ENCODE measurements at places on chromosomes 7 and 10. TPM values are rescaled to one million over a fixed set of nuclear protein-coding genes. Genes with fewer than 3 reads are reported as not detected.

Gene COL17A1
- 1.5 TPM for total RNA-seq

Gene OGDHL
- not detected for total RNA-seq

Gene AGAP3
- 115 TPM for total RNA-seq

Gene SYT15B
- total RNA-seq = 15.9 TPM

Gene BEND7
- total RNA-seq = 28.0 TPM

- no peak for DNase-seq
These were observed at the start of gene ASAH2 for GRCh38 chr10:50251394-50251793. Gene ASAH2, minus strand, starts transcription at chr10:50251516. Its CDS starts 2,906 bp downstream, at chr10:50248610.

- DNase-seq = no peak
These were observed 26.8 kb upstream of the INSIG1 start for GRCh38 chr7:155270861-155271260.

- DNase-seq = peak; percentile 57
These were observed 41.1 kb downstream of the ZC3HC1 start for GRCh38 chr7:130009848-130010688.

GRCh38 chr7:25385506-25386136, 157.3 kb upstream of the NPVF start:
- no peak for DNase-seq

DNA sequence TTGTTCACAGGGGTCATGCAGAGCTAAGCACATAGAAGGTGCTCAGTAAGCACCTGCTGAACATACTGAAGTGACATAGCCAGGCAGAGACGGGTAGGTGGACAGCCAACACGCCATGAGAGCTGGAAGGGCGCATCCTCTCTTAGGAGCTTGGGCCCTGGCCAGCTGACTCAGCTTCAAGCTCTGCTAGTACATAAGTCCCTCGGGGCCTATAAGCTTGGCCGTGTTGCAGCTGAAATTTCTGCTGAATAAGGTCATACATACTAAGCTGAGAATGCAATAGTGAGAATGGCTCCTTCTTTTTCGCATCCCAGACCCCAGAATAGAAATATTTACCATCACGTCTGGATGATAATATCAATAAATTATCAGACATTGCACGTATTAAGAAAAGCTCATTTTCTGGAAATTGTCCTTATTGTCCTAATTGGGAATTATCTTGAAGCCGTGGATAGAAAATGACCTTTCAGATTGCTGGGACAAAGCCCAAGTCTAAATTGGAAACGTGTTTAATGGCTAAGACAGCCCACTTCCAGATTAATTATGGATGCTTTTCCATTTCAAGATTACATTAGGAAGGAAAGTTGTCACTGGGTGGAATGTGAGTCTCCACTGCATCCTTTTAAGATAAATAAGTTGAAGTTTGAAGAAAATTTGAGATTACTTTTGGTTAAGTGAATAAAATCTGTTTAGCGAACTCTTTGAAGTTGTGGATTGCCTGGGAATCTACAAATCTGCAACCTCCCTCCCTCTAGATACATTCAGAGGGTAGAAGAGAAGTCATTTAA, 287.1 kb upstream of the C7orf33 start:
- peak; percentile 79 for DNase-seq

DNA sequence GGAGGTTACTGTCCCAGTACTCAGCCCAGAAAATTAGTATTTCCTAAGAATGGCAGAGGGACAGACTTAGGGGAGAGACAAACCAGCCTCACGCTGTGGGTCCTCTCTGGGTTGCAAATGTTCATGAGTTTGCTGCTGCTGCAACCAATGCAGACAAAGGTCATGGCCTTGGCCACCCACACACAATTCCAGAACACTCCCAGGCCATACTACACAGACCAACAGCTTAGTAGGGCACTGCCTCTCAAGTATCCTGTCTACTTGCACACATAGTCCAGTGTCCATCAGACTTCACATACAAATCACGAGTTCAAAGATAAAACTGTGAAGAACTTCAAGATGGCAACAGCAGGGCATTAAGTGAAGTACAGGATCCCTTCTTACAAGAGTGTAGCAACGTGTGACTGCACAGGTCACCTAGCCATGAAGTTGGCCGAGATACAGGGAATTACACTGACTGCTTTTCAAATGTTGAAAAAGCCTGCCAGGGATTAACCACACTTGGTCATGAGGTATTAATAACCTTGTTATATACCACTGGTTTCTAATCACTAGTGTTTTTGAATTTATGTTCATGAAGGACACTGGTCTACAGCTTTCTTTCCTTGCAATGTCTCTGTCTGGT, 40.0 kb downstream of the ZNF33B start:
- no peak for DNase-seq

- DNase-seq = no peak
These were observed 178.0 kb downstream of the CELF2 start for GRCh38 chr10:11195623-11196022.

DNA sequence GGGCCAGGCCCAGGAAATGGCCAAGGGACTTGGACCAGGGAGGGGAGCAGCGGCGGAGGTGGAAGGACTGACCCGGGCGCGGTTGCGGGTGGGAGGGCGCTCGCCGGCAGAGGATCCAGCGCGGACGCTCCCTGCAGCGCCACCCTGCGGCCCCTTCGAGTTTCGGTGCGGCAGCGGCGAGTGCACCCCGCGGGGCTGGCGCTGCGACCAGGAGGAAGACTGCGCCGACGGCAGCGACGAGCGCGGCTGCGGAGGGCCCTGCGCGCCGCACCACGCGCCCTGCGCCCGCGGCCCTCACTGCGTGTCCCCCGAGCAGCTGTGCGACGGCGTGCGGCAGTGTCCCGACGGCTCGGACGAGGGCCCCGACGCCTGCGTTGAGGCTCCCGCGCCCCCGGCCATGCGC, 16.8 kb upstream of the ZNF467 start:
- DNase-seq = peak; percentile 65
